ENCODE measurements at places on chromosomes 2 and 18.

- peak; percentile 81 for DNase-seq
- H3K4me1 ChIP-seq = no peaks in the 10 kb centered on the region
- H3K27ac ChIP-seq = no peak overlapping the region
- no peaks in the 10 kb centered on the region for H3K27me3 ChIP-seq
- no peak overlapping the region for H3K4me3 ChIP-seq
Measured at GRCh38 chr18:7096838-7097237, 20.8 kb downstream of the LAMA1 start.

- H3K4me1 ChIP-seq = peaks cover 10% of the 10 kb centered on the region
- H3K36me3 ChIP-seq = peaks cover 66% of the 10 kb centered on the region
- H3K27me3 ChIP-seq = no peaks in the 10 kb centered on the region
- no peak overlapping the region for H3K4me3 ChIP-seq
- no peak for DNase-seq
- no peak overlapping the region for H3K27ac ChIP-seq
Measured at GRCh38 chr2:69353360-69353759, 33.7 kb downstream of the GFPT1 start.

DNA sequence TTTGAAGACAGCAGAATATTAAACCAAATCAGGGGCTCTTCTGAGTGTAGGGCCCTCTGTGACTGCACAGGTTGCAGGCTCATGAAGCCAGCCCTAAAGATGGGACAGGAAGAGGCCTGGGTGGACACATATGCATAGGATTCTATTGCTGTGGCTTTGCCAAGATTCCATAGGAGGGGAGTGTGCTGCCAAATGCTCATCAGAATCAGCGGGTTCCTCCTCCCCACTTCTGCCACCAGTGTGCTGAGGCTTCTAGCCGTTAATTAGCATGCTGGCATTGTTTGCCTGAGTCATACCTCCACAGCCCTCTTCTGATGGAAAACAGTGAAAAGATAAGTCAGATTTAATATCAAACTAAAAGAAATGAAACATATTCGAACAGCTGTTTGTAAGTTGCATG, 103.9 kb upstream of the TMEFF2 start:
- H3K4me3 ChIP-seq = no peak overlapping the region
- no peaks in the 10 kb centered on the region for H3K4me1 ChIP-seq
- no peaks in the 10 kb centered on the region for H3K27me3 ChIP-seq
- no peak for DNase-seq

- H3K4me3 ChIP-seq = no peak overlapping the region
- no peaks in the 10 kb centered on the region for H3K27me3 ChIP-seq
Measured at GRCh38 chr2:9655441-9656269, 24.9 kb upstream of the YWHAQ start.

GRCh38 chr2:34050413-34050812, 451.3 kb upstream of the FAM98A start:
- H3K27me3 ChIP-seq = no peaks in the 10 kb centered on the region
- no peaks in the 10 kb centered on the region for H3K36me3 ChIP-seq
- H3K27ac ChIP-seq = no peak overlapping the region
- no peak overlapping the region for H3K4me3 ChIP-seq
- no peak for DNase-seq

Data from esophagus muscularis mucosa (tissue), 4 donors.